ENCODE measurements at places on chromosomes 5 and 9.

DNA sequence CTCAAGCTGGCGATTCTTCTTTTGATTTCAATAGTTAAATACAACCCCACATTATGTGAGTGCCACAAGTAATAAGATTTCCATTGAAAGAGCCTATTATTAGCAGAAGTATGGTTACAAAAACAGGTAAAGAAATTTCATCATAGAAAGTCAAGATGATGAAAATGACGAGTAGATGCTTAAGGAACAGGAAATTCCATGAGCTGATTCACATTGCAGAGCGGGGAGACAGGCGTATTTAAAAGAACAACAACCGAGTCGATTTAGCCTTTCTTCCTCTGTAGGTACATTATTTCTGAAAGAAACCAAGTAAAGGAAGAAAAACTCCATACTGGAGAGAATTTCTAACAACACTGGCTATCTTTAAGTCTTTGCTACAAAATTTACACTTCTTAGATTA, 310.4 kb downstream of the SLF1 start:
- DNase-seq, result no peak

DNA sequence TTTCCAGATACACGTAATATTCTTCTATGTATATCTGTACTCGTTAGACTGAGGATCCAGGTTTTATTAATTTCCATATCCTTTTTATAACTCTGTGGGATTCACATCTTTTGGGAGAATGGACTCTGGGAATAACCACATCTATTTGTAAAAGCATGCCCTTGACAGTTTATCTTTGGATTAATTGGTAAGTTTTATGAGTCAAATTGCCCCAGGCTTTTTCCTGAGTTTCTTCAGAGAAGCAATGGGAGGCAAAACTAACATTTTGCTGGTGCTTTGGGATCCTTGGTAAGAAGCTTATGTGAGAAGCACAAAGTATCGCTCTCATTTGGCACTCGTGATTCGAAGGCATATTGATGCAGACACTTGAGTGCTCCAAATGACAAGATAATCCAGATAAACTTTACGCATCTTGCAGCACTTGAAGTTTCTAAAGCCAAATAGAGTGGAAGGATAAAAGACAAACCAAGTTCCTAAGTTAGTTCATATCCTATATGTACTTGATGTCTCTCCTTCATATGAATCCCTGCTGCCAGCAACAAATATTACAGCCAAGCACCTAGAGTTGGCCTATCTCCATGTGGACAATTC, 324.7 kb downstream of the TLE4 start:
- DNase-seq, result no peak

- no peak for DNase-seq
Measured at GRCh38 chr5:116971131-116971530, 396.5 kb upstream of the SEMA6A start.

DNA sequence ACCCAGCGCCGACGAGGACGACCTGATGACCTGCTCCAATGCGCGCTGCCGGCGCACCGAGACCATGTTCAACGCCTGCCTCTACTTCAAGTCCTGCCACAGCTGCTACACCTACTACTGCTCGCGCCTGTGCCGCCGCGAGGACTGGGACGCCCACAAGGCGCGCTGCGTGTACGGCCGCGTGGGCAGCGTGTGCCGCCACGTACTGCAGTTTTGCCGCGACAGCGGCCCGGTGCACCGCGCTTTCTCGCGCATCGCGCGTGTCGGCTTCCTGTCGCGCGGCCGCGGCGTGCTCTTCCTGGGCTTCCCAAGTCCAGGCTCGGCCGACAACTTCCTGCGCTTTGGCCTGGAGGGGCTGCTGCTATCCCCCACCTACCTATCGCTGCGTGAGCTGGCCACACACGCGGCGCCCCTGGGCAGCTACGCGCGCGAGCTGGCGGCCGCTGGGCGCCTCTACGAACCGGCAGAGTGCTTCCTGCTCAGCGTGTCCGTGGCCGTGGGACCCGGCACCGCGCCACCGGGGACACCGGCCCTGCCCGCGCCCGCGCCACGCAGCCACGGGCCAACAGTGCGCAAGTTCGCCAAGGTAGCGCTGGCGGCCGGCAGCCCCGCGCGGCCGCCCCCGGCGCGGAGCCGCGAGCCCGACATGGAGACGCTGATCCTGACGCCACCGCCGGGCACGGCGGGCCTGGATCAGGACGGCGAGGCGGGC, 2.7 kb upstream of the PHPT1 start:
- no peak for DNase-seq

- DNase-seq, result no peak
Measured at GRCh38 chr9:6833518-6834192, 75.9 kb downstream of the KDM4C start.
